ENCODE measurements at places on chromosomes 1 and 21.

- DNase-seq: no peak
Observed at GRCh38 chr1:23198373-23198772, 18.9 kb downstream of the HTR1D start.

GRCh38 chr1:82538876-82539275, 738.1 kb downstream of the ADGRL2 start:
- no peak for DNase-seq

DNA sequence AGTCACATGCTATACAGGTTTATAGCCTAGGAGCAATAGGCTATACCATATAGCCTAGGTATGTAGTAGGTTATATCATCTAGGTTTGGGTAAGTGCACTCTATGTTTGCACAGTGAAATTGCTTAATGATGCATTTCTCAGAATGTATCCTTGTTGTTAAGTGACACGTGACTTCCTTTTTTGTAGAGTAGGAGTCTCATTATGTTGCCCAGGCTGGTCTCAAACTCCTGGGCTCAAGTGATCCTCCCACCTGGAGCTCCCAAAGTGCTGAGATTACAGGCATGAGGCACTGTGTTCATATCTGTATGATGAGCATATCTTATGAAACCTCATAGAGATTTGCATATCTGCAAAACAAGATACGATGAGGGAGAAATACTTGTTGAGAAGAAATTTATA, 13.8 kb upstream of the ABCB10 start:
- no peak for DNase-seq

GRCh38 chr1:28437924-28438699, 67.7 kb upstream of the RCC1 start:
- peak; percentile 6 for DNase-seq

DNA sequence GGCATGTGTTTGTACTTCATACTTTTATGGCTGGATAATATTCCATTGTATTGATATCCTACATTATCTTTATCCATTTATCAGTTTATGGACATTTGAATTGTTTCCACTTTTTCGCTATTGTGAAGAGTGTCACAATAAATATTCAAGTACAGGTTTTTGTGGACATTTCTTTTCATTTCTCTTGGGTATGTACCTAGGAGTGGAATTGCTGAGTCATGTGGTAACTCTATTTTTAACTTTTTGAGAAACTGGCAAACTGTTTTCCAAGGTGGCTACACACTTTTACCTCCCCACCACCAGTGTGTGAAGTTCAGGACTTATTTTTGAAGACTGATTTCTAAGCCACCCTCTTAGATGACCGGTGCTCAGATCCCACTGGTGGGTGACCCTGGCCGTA, 39.0 kb upstream of the DSCAM start:
- no peak for DNase-seq

DNA sequence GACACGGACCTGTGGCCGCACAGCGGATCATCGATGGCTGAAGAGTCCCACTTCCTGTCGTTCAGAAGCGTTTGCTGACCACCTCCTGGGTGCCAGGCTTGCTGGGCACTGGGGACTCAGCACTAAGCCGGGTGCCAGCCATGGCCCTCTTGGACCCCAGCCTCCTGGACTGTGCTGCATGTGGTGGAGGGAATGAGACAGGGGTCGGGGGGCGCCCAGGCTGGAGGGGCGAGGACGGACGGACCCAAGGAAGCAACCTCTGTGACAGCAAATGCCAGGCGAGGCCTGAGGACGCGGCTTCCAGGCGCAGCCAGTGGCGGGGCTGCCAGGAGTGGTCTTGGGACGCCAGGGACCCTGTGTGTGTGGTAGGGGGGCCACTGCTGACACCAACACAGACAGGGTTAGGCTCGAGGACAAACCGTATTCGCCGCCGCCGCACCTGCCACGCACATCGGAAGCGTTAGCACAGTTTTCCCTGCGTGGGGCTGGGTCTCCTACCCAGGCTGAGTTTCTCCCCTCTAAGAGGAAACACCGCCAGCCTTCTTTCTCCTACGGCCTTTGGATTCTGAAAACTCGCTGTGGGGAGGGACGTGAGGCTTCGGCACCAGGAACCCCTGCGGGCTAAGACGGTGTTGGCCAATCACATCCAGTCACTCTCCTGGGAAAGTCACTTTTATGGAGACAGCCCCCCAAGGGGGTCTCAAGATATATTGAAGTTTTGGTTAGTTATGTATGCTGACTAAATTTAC, 3.1 kb upstream of the MXRA8 start:
- DNase-seq: no peak

GRCh38 chr1:208485512-208485911, 241.3 kb upstream of the PLXNA2 start:
- DNase-seq: no peak

GRCh38 chr21:15592271-15592860, 137.4 kb upstream of the USP25 start:
- peak; percentile 4 for DNase-seq

GRCh38 chr1:28087614-28088167, 719 bp downstream of the EYA3 start:
- DNase-seq: no peak

- DNase-seq: no peak
Observed at GRCh38 chr1:30450818-30451233, 272.6 kb downstream of the MATN1 start.

DNA sequence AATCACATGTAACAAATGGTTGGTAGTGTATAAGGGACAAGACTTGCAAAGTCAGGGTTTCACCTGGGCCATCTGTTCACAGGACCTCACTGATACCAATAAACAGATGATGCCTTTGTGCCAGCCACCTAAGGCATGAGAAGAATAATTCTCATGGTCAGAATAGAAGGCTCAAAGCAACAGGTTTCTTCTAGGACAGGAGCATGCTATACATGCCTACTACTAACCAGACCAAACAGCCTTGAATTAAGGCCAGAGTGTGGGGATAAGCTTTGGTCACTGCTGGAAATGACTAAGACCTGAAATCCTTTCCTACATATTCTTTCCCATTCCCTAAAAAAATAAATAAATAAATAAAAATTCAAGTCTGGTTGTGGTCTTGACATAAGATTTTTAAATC, 17.5 kb downstream of the PSMB2 start:
- no peak for DNase-seq

- no peak for DNase-seq
Observed at GRCh38 chr1:62368989-62369388, 49.8 kb upstream of the KANK4 start.

DNA sequence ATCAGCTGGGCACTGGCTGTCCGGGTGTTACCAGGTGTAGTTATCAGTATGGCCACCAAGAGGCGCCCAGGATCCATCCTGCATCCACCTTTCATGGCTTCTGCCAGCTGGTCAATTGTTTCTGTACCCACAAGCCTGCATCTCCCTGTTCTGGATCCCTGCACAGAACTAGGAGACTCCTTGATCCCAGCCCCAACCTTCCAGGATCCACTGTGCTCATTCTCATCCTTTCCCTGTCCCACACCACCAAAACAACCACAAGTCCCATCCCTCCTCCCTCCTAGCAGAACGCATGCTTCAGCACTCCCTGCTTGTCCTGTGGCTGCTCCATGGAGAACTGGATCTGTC, 27.2 kb upstream of the FOXE3 start:
- DNase-seq: peak; percentile 8

GRCh38 chr1:10759413-10760200, 36.8 kb downstream of the CASZ1 start:
- no peak for DNase-seq

DNA sequence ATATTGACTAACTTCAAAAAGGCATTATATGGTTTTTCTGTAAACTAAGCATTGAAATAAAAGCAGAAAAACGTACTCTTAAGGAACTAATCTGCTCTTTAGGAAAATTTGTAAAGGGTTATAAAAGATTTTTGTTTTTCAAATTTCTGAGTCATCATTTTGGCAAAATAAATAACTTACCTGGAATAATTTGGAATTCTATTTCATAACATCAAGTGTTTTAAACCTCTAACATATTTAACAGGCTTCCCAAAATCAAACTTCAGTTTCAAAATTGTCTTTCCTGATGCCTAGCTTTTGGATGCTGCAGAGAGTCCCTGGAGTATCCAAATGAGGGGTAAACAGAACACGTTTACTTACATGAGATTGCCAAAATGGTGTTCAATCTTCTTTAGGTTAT, 108.5 kb downstream of the COP1 start:
- DNase-seq: no peak

DNA sequence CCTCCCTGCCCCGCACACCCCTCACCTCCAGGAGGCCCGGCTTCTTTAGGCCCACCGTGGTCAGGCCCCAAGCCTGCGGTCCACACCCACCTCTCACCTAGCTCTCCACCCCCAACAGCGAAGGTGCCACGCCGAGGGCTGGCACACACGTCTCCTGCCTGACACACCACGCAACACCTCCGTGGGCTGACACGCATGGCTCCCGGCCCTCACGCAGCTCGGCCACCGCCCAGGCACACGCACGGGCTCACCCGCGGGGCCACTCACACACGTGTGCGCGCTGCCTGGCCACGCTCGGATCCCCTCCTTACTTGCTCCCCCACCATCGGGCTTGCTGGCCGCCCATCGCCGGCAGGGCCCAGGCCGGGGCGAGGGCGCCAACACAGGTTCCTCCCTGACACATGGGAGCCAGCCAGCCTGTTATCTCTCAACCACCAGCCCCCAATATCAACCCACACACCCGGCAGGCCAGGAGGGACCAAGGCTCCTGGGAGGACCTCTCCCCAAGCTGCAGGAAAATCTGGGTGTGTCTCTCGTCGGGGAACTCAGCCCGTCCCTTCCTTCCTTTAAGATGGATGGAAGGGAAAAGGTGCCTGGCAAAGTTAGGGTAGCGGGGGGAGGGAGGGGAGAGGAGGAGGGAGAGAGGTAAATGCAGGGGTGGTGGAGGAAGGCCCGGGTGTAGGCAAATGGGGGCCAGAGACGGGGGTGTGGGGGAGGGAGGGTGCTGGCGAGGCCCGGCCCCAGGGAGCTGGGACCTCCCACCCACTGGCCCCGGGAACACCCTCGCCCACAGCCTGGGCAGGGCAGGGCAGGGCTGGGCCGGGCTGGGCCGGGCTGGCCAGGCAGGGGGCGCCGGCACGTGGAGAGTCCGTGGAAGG, 546 bp downstream of the ELOVL1 start:
- no peak for DNase-seq

GRCh38 chr1:219798283-219799030, 129.9 kb downstream of the SLC30A10 start:
- no peak for DNase-seq

DNA sequence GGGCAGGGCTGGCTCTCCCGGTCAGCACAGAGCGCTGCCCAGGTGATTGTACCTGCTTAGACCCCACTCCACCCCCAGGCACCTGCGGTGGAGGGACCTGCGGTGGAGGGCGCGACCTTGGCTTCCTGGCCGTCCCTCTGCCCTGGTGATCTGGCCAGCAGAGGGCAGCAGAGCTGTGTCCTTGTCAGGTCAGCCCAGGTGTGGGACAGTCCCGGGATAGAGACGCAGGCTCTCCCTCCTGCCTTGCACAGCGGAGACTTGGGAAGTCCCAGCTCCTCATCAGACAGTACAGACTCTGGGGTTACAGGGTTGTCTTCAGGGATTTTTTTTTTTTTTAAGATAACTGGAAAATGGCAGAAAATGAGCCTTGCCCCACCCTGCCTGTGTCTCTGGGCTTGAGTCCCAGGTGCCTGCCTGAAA, 10.0 kb downstream of the SLX9 start:
- peak; percentile 16 for DNase-seq

GRCh38 chr21:44800103-44800502, 1.5 kb downstream of the UBE2G2 start:
- no peak for DNase-seq

DNA sequence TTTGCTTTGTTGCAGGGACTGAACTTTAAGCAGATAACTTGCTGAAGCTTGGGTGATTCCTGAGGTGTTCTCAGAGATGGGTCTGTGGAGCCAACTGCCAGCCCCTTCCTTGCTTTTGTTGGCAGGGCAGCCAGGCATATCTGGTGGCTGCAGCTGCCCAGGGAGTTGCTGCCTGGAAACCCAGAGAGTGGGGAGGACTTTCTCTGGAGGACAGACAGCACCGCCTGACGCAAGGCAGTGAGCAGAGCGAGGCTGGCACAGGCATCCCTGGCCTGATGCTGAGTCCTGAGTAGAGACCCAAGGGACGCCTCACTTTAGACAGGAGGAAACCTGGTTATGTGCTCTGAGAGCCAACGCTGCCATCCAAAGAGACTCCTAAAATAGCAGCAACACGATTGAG, 9.8 kb upstream of the OLFML2B start:
- no peak for DNase-seq

GRCh38 chr1:153119491-153119971, 6.2 kb upstream of the SPRR2F start:
- DNase-seq: no peak

- DNase-seq: no peak
Observed at GRCh38 chr1:207822124-207822601, 70.3 kb downstream of the CD46 start.

DNA sequence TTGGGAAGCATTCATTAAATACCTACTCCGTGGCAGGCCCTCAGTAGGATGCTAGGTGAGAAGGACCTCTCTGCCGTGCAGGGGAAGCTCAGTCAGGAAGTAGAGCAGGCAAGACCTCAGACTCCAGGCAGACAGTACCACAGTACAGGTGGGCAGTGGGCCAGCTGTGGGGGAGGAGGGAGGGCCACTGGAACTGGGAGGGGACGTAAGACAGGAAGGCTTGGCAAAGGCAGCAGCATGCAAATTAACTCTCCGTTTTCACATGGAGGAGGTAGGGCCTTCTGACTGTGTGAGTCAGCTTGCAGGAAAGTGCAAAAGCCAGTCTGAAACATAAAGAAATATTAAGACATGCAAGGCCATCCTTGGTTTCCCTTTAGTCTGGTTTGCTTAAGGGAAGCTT, 157.7 kb downstream of the TRIM33 start:
- no peak for DNase-seq

- DNase-seq: no peak
Observed at GRCh38 chr1:205041998-205042910, 758 bp upstream of the CNTN2 start.

- no peak for DNase-seq
Observed at GRCh38 chr1:237384213-237384612, 342.2 kb downstream of the RYR2 start.

DNA sequence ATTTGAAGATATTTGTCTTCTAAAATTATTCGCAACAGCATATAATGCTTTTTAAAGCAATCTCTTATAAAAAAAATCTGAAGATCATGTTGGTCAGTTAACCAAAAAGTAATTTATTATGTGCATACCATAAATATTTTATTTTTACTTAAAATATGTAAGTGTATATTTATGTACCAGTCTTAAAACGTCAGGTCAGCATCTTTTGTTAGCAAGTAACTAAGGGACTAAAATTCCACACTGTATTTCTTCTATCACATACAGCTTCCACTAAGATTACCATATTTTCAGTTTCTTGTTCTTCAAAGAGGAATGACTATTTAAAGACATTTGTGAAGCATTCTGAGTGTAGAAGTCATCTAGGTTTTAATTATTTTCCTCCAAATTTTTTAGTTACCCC, 19.6 kb downstream of the NEGR1 start:
- no peak for DNase-seq

DNA sequence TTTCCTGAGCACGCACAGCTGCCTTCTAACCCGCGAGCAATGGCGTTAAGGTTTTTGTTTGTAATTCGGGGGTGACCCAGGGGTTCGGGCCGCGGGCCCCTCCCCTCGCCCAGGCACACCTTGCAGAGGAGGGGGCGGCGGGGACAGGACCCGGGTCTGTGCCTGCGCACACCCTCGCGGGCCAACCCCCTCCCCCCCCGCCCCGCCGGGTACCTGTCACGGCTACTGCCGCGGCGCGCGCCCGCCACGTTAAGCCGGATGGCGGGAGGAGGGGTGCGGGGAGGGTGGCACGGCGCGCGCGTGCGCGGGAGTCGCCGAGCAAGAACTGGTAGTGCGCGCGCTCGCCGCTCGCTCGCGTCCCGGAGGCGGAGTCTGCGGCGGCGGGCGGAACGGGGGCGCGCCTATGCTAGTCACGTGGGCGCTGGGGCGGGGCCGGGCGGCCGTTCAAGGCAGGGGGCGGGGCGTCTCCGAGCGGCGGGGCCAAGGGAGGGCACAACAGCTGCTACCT, at the start of gene TPTE:
TSS of gene TPTE (plus strand) at position 493 of the 508 bp plus-strand sequence. CDS start 17,141 bp downstream, outside the sequence.
- no peak for DNase-seq
